ENCODE measurements at places on chromosomes 12 and 14.

GRCh38 chr14:51014625-51015024, 70.3 kb upstream of the PYGL start:
- no peaks in the 10 kb centered on the region for H3K4me1 ChIP-seq
- DNase-seq, result no peak
- H3K27ac ChIP-seq, result no peak overlapping the region
- no peaks in the 10 kb centered on the region for H3K36me3 ChIP-seq
- no peak overlapping the region for H3K4me3 ChIP-seq
- H3K27me3 ChIP-seq, result no peaks in the 10 kb centered on the region

- H3K36me3 ChIP-seq, result no peaks in the 10 kb centered on the region
- peak overlapping the region; percentile 97 for H3K27ac ChIP-seq
- peak overlapping the region; percentile 88 for H3K4me3 ChIP-seq
- no peaks in the 10 kb centered on the region for H3K27me3 ChIP-seq
- no peak for DNase-seq
These were observed 839 bp downstream of the SLC38A1 start for GRCh38 chr12:46267825-46268582.

DNA sequence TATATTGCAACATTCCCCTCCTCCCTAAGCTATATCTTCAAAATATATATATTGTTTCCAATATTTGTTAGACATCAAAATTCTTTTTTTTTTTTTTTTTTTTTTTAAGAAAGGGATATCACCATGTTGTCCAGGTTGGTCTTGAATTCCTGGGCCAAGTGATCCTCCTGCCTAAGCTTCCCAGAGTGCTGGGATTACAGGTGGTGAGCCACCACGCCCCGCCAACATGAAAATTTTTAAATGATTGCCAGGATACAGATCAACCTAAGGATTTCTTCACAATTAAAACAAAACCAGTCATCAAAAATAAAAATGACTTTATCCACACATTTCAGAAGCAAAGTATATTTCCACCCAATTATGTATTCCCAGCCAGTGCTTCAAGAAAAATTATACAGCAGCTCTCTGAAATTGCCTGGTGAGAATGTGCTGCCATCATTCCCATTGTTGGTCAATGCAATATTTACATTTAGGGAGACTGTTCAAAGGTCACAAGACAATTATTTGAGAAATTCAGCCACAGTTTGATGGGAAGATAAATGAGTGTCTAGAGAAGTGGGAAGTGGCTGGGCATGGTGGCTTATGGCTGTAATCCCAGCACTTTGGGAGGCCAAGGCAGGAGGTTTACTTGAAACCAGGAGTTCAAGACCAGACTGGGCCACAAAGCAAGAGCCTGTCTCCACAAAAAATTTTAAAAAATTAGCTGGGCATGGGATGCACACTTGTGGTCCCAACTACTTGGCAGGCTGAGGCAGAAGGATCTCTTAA, 141.7 kb upstream of the AMIGO2 start:
- no peak overlapping the region for H3K27ac ChIP-seq
- H3K4me3 ChIP-seq, result no peak overlapping the region
- H3K36me3 ChIP-seq, result peaks cover 3% of the 10 kb centered on the region
- no peak for DNase-seq

DNA sequence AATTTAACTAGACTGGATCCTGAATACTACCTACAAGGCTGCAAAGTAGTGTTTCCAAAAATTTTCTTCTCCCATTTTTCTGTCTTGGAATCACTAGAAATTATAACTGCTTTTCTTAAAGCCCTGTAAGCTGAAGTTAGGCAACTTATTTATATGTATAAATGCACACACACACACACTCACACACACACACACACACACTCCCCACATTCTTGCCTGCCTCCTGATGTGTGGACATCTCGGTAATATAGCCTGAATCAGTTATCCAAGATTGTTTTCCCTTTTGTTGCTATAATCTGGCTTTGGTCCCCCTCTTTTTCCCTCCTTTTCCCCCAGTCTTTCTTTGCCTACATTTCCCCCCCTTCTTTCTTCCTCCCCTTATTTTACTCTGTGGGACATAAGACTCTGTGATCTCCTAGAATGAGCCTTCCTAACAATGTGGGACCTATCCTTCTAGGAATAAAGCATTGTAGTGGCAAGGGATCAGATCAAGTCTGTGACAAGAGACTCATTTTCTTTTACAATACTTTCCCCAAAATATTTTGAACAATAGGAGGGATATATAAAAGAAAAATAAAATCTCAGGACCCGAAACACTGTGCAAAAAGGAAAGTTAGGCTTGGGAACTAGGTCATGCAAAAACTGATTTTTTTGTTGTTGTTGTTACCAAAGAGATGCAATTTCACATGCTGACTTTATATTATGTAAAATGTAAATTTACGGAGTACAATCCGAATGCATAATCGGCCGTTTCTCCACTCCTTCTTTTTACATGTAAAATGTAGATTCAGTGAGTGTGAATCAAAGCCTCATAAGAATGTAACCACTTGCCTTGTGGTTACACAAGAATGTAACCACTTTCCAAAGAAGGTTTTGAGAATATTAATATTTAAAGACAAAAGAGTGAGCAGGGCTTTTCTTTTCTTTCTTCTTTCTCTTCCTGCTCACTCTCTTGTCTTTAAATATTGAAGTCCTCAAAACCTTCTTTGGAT, 26.3 kb upstream of the CD69 start:
- DNase-seq, result no peak
- no peak overlapping the region for H3K27ac ChIP-seq
- no peaks in the 10 kb centered on the region for H3K36me3 ChIP-seq

All from keratinocyte (primary cell).